ENCODE measurements at places on chromosomes 3 and 15.

DNA sequence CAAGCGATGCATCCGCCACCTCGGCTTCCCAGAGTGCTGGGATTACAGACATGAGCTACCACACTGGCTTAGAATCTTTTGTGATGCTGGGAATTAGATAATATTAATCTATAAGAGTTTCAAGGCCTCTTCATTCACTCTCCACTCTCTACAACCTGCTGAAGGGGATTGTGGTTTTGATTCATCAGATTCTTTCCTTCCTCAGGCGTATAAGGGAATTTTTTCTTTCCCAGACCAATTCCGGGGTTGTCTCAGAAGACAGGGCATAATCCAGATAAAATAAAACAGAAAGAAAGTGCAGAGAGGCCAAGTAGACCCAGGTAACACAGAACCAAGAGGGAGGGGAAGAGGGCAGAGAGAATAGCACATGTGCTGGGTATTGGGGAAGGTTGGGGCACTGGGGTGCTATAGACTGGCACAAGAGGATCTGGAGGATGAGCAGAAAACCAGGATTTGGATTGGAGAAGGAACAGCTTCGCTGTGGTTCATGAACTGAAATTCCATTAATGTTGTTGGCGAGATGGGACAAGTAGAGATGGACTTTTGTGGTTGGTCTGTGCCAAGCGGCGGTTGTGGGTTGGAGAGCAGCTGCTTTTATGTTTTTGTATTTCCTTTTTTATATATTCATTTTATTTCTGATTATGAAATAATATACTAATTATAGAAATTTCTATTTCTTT, 12.8 kb downstream of the ARL6IP5 start:
- DNase-seq: no peak

DNA sequence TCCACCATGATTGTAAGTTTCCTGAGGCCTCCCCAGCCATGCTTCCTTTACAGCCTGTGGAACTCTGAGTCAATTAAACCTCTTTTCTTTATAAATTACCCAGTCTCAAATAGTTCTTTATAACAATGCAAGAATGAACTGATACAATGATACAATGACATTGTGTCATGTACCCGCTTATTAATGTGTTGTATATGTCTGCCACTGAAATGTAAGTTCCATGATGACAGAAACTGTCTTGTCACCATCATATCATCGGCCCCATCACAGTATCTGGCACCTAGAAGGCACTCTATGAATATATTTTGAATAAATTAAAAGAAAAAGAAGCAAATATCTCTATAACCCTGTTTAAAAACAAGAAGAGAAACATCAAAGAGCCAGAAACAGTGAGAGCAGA, 29.6 kb downstream of the FEZF2 start:
- no peak for DNase-seq

DNA sequence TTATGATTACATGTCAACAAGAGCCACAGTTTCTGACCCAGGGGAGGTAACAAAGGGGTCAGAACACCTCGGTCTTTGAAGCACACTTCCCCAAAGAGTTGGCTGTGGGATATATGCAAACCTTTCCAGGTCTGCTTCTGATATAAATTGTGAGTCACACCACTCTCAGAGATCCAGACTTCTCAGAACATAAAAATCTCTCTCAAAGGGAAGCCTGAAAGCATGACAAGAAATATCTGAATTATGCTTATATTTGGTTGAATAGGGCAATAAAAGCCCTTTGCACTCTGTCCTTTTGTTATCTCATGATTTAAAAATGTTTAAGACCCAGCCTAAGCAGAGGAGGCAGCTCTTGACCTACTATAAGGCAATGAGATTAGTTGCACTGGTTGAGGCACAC, 56.8 kb downstream of the MYH15 start:
- no peak for DNase-seq

DNA sequence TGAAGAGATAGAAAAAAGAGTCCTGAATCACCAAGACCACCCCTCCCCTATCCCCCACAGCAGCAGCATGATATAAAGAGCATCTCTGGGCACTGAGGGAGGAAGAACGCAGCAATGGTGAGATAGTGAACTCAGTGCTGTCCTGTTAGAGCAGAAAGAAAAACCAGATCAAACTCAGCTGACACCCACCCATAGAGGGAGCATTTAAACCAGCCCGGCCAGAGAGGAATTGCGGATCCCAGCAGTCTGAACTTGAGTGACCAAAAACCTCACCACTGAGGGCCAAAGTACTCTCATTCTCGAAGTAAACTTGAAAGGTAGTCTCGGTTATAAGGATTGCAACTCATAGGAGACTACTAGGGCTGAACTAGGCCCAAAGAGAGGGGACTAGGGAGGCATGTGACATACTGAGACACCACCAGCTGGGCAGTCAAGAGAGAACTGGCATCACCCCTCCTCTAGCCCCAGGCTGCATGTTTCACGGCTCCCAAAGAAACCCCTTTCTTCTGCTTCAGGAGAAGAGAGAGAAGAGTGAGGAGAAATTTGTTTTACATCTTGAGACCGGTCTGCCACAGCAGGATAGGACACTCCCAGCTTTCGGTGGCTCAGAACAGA, 39.2 kb upstream of the TGFBR2 start:
- DNase-seq: no peak

DNA sequence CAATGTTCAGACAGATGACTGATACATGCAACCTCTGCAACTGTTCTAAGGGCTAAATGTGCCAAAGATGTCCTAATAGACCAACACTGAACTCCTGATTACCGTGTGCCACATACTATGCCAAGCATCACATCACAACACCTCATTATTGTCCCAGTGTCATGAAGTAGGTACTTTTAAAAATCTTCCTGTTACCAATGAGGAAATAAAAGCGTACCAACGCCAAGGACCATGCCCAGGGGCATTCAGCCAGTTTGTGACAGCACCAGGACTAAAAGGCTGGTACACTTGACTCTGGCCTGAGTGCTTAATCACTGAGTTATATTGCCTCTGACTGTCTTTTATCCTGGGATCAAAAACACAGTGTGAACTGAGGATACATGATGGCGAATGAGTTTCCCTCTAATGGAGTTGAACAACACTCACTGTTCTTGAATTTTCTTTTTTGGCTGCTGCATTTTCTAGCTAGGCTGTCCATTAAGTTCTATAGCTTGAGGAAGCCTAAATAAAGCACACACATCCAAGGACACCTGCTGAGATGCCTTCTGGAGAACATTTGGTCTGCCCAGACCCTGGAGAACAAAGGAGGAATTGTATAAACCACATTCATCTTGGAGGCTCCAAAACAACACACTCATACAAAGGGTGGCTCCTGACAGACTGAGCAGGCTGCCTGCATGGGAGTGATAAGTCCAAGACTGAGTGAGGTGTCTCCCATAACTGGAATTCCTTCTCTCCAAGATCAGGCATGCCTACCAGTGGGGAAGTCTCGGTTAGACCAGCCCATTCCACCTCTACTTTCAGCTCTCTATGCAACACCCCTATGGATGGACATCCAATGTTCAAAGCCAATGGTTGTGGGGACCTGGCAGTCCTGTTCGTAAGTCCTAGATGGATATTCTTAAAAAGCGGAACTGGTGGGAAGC, 126.7 kb upstream of the PRICKLE2 start:
- DNase-seq: no peak

- no peak for DNase-seq
These were observed 112.8 kb upstream of the LPP start for GRCh38 chr3:188041193-188041592.

DNA sequence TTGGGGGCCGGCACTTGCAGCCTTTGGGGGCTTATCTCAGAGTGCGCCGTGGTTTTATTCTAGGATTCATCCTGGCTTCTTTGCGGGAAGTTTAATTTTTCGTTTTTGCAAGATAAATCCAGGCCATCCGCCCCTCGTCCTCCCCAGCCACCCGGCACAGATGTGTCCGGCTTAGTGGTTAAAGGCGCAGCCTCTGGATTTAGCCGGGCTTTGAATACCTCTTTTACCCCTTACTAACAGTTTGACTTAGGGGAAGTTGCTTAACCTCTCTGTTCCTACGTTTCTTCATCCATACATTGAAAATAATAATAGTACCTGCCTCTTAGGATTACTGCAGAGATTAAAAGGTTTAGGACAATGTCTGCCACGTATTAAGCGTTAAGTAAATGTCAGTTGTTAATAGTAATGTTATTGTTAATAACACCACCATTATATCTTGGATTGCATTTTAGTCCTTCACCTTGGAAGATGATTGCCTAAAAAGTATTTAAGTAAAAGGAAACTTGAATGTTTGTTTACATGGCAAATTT, 714 bp downstream of the ECT2 start:
- DNase-seq: no peak
